Inflammatory macrophage treated with lipopolysaccharide for 4 hours (primary cell): ENCODE measurements at places on chromosomes 1 and 21.

DNA sequence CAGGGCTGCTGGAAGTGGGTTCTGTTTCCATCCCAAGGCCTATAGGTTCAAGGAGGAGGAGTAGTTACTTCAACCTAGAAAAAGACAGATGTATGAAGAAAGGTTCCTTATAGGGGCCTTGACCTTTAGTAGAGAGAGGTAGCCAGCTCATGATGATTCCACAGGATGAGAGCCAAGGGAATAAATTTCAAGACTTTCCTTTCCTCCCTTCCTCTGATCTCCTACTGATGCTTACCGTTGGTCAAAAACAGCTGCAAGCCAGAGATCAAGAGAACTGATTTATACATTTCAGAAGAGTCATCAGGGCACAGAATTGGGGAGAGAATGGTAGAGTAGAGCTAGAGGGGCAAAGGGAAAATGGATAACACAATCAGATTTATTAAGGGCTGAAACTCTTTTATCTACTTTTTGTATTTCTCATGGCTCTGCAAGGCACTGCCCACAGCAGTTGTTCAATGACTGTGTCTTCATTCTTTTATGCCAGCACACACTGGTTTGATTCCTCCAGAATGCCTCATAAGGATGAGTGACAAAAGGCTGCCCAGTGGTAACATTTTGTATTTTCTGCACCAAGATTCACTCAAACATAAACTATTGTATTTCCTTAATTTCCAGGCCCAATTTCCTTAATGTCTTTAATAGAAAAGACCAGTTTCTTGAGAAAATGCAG lies 37.4 kb downstream of the AK5 start:
- no peak for DNase-seq

DNA sequence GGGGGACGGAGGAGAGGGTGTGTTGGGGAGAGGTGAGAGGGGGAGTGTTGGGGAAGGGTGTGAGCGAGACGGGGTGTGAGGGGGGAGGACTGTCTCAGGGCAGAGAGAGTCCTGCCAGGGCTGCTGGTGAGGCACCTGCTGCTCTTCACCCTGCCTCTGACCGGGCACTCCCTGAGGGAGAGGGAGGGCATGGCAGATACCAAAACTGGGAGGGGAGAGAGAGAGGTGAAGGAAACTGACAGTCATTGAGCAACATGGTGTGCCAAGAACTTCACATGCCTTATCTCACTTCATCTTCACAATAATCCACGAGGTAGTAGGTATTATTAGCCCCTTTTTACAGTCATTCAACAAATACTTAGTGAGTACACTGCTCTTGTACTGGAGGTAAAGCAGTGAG lies 61.3 kb upstream of the ARTN start:
- DNase-seq: no peak

- DNase-seq: peak; percentile 63
These were observed 3.2 kb downstream of the LRRC8C start for GRCh38 chr1:89635825-89636815.

DNA sequence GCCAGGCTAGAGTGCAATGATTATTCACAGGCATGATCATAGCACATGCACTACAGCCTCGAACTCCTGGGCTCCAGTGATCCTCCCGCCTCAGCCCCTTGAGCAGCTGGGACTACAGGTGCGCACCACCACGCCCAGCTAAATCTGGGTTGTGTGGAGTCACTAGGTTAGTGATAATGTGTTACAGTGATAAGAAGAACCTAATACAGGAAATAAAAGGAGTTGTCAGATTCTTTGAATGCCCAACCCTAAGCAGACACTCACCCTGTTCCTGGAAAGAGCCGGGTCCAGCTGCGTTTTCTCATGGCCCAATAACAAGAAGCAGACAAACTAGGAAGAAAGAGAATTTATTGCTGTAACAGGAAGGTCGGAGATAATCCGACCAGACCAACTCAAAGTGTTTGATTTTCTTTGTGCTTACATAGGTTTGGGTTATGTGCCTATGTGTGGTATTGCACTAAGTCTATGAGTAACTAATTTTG lies 8.8 kb downstream of the IFNGR2 start:
- DNase-seq: no peak

- no peak for DNase-seq
These were observed 26.6 kb downstream of the DDAH1 start for GRCh38 chr1:85438353-85438752.

DNA sequence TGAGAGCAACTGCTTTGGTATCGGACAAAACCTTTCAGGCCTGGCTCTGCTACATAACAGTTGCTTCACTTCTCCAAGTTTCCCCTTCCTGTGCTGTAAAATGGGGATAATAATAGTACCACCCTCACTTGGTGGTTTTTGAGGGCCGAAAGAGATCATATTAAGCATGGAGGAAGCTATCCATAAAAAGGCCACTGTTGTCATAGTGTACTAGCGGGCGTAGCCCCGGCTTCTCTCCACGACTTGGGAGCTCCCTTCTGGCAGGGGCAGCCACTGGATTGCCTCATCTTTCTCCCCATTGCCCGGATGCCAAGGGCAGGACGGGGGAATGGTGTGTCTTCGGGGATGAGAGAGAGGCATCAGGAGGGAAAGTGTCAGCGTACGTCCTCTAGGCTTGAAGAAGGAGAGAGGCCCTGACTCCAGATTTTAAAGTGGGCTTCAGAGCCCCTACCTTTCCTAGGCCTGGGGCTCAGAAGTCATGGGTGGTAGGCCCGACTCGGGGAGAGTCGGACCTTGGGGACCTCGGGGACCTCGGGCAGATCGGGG lies 548 bp upstream of the MFSD2A start:
- DNase-seq: peak; percentile 70

DNA sequence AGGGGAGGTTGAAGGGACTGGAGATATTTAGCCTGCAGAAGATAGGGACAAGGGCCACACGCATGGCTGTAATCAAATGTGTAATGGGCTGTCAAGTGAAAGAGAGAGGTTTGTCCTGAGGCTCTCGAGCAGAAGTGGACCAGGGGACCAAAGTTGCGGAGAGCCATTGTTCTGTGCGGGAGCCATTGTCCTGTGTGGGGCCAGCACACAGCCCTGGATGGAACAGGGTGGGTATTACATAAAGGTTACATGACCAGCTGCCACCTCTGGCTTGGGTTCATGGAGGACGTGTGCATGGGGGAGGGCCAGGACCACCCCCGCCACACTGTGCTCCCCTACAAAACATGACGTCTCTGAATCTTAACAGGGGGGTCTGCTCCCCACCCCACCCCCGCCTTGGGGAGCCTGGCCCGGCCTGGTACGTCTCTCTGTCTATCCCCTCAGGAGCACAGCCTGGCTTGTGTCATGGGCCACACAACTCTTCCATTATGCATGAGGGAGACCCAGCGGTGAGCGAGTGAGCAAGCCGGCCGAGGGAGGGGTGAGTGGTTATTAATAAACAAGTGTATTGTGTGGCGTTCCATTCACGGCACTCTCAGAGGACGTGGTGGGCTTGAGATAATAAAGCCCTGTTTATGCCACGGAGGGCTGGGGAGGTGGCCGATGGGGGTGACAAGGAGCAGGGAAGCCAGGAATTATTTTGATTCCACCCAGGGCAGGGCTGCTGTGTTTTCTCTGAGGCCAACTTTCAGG lies at the start of gene NFASC:
Gene NFASC (plus strand): TSS at position 703 of the 753 bp plus-strand sequence. CDS start 73,454 bp downstream, outside the sequence.
- DNase-seq: no peak

- DNase-seq: peak; percentile 46
These were observed 57.4 kb downstream of the ARID4B start for GRCh38 chr1:235270625-235271024.

DNA sequence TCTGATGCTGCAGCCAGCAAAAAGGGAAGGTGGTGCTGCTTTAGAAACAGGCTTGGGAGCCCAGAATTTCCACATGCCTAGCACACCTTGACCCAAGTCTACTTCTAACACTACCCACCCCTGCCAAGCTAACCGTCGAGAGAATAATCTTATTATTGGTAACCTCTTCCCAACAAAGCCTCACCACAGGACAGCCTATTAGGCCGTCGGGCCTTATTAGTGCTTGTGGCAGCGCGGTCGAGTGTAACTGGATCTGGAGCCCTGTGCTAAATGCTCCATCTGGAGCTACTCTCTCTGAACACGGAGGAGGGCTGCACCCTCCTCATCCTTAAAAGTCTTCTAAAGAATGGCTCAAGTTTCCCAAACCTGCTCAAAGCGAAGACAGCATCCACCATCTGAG lies 165.5 kb upstream of the NFIA start:
- DNase-seq: no peak

GRCh38 chr1:62997884-62998283 lies 214.0 kb downstream of the ATG4C start:
- DNase-seq: no peak

- no peak for DNase-seq
These were observed 41.3 kb upstream of the ARHGEF10L start for GRCh38 chr1:17498214-17498613.

- no peak for DNase-seq
These were observed 100.0 kb upstream of the SERTAD4 start for GRCh38 chr1:210132582-210132981.

DNA sequence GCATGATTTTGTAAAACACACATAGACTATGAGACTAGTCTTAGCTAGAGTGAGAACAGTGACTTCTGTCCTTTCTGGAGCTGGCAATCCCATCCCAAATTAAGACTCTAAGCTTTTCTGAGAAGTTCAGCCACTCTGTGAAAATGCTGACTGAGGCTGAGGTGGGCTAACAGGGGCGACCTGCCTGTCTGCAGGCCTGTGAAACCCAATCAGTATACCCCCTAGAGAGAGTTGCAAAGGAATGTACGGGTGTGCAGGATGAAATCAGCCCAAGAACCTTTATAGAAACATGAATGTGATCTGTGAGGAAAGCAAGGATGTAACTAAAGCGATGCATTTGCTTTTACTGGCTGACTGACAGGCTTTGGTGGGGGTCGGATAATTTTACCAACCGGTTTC lies 16.0 kb upstream of the TBX15 start:
- no peak for DNase-seq
